ENCODE measurements at places on chromosomes 7 and 10.

DNA sequence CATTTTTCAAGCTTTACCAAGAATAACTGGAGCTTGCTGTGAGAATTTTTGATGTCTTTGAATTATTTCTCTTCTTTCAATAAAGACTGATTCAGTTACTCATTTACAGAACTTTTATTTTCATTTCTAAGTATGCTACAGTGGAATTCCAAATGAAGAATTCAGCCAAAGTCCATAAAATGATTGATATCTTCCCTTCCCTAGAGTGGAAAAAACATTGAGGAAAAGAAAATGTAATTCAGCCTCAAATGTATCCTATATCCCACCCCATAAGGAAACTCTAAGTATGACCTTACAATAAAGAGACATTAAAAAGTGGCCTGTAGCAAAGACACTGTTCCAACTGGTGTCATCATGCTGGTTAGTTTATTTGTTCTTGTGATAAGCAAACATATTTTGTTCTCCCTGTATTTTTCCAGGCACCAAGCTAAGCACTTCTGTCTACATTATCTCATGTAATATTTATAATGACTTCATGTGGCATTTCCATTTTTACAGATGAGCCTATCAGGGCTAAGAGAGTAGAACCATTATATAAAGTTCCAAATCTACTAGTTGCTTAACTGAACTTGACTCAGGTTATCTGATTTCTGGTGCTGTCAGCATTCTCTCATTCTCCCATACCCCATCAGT, 450.4 kb downstream of the NEBL start:
- no peak for DNase-seq

DNA sequence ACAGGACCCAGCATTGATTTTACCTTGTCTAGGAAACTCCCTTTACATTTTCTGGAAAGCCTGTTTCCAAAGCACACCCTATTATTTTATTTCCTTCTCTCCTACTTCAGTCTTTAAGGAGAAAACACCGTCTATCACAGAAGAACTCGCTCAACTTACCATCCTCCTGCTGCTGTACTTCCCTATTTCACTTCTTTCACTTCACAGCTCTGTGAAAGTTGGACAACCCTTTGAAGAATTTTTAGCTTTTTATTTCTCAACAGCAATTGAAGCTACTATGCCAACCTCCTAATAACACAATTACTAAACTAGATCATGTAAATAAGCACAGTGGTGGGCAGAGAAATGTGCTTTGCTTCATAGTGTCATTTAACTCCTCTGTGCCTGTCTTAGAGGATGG, 166.5 kb downstream of the TFEC start:
- no peak for DNase-seq

- no peak for DNase-seq
Measured at GRCh38 chr7:156378806-156379205, 261.8 kb upstream of the RNF32 start.

- DNase-seq, result no peak
Measured at GRCh38 chr7:36057323-36057722, 95.7 kb upstream of the EEPD1 start.

- no peak for DNase-seq
Measured at GRCh38 chr7:150734254-150734653, 3.0 kb upstream of the GIMAP5 start.

GRCh38 chr10:60044971-60045370, 138.6 kb upstream of the CCDC6 start:
- DNase-seq, result no peak

DNA sequence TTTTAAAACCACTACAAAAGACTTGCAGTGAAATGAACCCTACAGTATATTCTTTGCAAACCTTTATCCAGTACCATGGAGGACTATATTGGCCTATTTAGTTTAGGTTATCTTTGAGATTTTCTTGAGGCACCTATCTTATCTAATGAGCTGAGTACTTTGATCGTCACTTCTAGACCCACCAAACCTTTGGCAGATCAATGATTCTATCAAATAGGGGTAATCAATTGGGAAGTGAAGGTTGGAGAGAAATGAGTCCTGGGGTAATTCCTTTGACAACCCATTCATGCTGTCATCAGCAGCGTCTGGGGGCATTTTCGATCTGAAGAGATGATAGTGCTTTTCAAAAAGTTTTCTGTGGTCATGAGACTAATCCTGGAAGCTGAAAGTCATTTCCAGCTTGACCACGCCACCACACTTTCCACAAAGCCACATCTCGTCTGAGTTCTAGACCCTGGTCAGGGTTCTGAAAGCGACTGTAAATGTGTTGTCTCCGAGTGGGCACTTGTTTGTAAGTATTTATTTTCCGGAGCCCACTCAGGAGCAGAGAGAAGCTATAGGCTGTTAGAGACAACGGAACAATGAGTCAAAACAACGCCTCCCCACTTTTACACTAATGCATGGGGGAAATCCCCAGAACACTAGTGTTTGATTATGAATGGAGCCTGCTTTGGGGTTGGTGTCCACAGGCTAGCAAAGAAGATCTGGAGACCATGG, 4.8 kb downstream of the EGR2 start:
- DNase-seq, result no peak

DNA sequence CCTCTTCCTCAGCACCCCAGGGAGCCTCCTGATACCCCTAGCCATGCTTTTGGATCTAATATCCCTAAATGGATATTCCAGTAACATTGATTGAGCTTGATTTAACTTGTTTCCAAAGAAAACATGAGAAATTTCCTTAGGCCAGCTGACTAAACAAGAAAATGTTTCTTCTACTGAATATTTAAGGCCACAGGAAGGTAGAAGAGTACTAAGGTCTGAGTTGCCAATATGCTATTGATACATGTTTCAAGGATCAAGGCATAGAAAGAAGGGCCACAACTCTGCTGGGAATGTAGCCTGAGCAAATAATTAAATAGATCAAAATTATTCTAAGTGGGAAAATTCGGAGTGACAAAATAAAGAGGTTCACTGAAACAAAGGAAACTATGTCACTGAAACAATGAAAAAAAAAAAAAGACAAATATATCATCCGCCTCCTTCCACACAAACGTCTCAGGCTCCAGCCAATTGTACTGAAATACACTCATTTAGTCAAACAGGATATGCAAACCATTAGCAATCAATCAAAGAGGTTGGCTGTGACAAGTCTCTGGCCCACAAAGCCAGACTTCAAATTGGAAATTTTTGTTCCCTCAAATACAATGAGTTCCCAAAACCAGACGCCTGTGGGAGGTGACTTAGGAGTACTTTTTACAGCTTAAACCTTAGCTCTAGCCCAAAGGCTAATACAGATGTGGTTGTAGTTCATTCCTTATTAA, 396.2 kb downstream of the HTR7 start:
- no peak for DNase-seq

DNA sequence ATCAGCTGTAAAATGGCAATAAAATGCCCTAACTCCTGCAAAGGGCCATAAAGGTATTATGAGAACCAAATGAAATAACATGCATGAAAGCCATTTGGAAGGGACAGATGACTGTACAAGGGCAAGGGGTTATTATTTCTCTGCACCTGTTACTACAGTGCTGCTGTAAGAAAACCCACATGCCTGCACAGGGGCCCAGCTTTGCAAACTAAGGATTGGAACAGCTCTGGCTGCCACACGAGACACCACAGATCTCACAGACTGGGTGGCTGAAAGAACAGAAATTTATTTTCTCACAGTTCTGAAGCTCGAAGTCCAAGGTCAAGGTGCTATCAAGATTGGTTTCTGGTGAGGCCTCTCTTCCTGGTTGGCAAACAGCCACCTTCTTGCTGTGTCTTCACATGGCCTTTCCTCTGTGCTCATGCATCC, 409.0 kb upstream of the NRP1 start:
- no peak for DNase-seq

DNA sequence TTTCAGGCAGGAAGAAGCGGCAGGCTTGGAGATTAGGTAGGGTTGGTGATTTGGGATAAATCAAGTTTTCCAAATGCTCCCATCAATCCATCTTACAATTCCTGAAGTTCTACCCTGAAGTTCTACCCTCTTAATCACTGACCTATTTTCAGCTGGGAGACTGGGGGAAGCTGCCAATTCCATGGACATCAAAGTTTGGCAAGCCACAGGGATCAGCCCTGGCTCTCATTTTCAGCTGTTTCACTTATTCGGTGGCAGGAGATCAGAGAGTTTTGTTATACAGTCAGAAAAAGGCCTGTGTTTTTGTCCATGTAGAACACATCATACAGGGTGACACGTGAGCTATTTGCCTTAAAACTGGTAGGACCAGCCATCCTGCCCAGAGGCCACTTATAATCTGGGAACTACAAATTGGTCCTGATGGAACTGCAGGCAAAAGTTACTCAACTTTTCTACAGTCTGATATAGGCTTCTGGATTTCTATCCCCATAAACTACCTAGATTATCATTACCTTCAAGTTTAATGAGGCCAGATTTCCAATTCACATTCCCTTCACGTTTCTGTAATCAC, 112.9 kb upstream of the ZNF746 start:
- no peak for DNase-seq

DNA sequence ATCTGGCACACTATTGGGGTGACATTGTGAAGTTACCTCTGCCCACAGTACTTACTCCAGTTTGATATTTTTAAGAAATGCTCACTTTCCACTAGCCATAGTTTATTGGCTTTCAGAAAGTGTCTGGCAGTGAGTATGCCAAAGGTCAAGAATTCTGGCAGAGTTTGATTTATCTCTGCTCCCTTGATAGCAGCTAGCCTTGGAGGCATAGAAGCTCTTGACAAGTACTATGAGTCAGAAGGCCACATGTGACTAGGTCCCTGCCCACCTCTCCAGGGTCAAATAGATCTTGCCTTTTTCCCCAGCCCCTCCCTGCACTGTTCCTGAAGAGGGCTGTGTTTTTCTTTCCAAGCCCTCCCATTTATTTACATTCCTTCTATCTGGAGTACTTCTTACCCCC, 202.2 kb downstream of the AUTS2 start:
- no peak for DNase-seq

DNA sequence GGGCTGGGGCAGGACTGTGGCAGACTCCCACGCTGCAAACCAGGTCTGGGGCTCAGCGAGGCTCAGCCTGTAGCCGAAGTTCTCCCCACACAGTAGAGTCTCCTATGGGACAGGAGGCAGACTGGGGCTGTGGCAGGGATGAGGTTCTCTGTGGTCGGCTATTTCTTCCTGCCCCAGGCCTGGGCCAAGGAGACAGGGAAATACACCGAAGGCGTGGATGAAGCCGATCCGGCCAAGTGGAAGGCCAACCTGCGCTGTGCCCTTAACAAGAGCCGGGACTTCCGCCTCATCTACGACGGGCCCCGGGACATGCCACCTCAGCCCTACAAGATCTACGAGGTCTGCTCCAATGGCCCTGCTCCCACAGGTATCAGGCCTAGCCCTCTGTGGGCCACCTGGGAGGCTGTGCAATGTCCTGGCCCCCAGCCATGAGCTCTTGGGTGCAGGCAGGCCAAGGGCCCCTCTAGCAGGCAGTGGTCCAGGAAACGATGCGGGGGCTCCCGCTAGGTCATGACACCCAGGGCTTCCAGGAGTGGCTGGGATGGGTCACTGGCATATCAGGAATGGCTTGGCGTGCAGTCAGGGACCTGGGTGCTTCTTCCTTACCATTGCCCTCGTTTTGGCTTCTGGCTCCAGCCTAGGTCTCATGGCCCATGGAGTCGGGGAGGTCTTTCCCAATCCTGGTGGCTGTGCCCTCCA, 8.1 kb downstream of the IRF5 start:
- DNase-seq, result no peak

DNA sequence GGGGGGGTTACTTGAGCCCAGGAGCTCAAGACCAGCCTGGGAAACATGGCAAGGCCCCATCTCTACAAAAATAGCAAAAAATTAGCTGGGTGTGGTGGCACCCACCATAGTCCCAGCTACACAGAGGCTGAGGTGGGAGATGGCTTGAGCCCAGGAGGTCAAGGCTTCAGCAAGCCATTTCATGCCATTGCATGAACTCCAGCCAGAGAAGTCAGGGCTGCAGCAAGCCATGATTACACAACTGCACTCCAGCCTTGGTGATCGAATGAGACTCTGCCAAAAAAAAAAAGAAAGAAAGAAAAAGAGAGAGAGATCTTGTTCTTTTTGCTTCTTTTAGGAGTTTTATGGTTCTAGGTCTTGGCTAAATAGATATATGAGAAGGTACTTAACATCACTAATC, 200.2 kb upstream of the PHYHIPL start:
- DNase-seq, result no peak

DNA sequence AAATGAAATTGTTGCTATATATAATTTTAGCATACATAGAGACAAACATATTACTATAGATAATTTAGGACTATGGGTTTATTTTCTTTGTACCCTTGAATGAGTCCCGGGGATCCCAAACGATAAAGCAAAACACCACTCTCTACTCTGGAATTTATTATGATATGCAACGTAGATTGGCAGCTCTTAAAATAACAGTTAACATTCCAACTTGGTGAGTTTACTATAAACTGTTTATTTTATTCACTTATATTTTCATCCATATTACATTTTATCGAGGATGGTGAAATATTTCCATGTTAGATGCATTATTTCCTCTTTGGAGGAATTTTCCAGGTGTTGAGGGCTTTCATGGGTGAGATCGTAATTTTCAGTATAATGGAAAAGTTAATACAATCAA, 138.7 kb upstream of the DGKB start:
- no peak for DNase-seq

DNA sequence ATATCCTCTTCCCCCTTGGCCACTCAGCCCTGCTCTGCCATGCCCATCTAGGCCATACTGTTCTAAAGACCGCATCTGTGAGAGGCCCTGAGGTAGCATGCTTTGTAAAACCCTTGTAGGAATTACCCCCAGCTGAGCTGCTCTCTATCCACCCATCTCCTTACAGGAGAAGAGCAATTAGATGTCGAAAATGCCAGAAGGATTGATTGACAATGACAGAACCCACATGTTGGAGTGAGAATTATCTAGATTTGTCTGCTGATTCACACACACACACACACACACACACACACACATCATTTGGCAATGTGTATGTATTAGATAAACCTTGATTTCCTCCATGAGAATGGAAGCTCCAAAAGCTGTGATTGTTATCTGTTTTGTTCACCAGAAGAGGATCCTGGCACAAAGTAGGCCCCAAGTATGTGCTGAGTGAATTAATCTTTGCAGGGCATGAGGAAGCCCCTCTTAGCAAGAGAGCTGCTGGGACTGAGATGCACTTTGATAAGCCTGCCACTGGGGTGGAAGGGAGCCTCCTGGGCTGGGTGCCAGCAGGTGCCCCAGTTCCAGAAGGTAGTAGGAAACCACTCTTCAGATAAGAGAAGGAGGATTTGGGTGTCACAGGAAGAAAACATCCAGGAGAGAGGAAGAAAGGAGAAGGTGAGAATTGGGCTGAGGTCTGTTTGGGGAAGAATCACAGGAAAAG, 187.5 kb upstream of the ADO start:
- no peak for DNase-seq

DNA sequence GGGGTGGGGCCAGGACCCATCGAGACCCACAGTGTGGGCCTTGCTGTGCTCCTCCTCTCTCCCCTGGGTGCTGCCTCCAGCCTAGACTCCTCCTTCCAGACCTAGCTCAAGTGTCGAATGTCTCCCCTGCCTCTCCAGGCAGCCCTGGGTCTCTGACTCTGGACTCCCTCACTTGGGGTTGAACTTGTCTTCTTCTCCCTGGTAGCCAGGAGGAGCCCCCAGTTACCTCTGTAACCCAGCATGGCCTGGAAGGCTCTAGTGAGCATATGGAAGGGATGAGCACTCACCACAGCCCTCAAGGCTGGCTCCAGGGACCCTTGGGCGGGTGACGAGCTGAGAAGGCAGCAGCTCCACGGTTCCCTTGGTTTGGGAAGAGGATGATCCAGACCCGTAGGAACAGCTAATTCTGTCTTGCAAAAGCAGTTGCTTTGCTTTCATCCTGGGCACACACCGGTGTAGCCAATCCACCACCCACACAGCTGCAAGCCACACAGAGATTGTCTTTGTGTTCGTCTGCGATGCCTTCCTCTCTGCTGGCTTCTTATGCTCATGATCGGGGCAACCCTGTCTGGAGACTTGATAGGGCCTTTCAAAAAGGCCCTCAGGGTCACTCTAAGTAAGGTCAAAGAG, 52.3 kb upstream of the ANTXRL start:
- DNase-seq, result no peak
